CD4-positive, alpha-beta T cell treated with Interleukin-15 for 1 hour (primary cell): ENCODE measurements at places on chromosomes 11 and 22.

- DNase-seq, result no peak
Observed at GRCh38 chr11:69251639-69252489, 42.1 kb upstream of the MYEOV start.

- DNase-seq, result peak; percentile 65
Observed at GRCh38 chr11:47565340-47566148, at the start of gene PTPMT1. Gene PTPMT1, plus strand, starts transcription at chr11:47565599. Its CDS starts 24 bp downstream, at chr11:47565623.

DNA sequence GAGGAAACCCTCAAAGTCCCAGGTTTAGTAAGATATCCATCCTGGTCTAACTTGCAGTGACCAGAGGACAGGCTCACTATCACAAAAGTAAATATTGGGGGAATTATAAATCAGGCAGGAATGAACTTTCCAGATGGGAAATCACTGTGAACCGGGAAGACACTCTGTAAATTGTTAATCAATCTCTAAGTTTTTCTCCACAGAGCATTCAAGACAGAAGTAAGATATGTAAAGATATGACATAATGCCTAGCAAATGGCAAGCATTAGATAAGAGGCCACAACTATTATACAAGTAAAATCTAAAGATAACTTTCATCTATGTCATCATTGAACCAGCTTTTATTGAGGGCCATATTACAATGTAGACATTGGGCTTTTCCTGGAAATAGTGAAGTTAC lies 35.3 kb upstream of the LRRC4C start:
- DNase-seq, result no peak

GRCh38 chr11:57085611-57086010 lies 96.1 kb upstream of the LRRC55 start:
- no peak for DNase-seq

- no peak for DNase-seq
Observed at GRCh38 chr11:46916286-46917108, 1.9 kb downstream of the LRP4 start.

DNA sequence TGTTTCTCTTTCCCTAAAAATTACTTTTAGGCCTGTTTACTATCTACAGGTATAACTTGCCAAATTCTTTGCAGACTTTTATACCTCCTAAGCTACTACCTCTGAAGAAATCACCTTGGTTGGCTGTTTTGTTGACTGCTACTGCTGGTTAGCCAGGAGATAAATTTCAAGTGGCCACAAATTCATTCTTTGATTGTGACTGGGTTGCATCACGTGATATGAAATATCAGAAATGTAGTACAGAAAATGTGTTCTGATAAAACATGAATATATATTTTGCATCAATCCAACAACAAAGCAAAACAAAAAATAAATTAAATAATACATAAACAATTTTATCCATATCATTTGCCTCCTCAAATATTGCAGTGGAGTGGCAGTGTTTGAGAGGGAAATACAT lies 291.1 kb downstream of the CNTN5 start:
- no peak for DNase-seq

DNA sequence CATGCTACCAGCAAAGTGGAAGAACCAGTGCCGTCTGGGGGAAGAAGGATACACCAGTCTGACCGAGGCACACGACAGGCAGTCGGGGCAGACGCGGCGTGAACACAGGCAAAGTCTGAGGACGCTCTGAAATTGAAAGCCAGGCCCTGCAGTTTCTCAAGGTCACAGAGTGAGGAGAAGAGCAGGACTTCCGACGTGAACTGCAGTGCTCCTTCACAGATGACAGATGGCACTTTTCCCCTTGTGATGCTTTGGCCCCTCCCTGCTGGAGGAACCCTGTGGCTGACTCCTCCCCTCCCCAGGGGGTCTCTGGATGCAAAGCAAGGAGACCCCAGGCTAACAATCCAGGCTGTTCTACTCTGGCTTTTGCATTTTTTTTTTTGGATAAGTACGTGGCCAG lies 19.6 kb upstream of the JAM3 start:
- DNase-seq, result no peak

DNA sequence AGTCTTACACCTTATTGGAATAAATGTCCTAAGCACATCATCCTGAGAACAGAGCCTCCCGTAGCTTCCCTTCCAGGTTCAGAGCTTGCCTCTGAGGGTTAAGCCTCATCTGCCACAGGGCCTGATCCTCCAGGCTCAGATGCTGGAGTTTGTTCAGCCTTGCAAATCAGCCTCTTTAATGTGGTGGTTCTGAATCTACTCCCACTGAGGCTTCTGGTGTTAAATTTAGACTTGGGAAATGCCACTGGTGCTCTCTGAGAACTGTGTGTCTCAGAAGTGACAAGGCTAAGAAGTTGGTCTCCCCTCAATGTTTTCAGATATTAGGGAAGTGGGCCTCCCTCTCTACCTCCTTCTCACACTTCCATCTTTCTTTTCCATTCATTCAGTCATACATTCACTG lies 68.7 kb downstream of the CCDC81 start:
- no peak for DNase-seq

DNA sequence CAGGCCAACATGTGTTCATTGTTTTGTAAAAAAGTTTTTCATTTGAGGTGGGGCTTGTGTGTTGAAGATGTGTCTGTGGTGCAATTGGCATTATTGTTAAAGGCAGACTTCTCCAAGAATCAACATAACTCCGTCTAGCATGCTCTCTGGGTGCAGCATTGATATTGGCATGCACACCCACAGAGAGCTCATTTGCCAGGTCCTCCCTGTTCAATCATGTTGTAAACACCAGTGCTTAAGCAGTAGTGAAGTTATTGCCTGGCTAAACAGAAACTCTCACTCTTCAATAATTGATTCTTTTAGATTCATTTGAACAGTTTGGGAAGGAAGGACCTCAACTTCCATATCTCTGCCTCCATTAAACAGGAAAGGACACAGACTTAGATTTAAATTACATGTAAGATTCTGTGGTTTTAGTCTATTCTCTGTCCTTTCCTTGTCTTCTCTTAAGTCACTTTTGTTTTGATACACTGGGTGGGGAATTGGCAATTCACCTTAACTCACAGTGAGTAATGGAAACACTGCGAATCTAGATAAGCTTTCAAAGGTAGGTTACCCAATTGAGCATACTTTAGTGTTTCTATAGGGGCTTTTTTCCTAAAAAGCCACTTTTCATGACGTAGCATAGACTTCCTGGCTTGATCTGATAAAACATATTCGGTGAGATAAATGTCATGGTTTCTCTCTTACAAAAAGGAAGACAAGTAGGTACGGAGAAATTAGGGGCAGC lies 30.8 kb upstream of the EXPH5 start:
- no peak for DNase-seq

- peak; percentile 30 for DNase-seq
Observed at GRCh38 chr11:112977755-112978154, 16.5 kb downstream of the NCAM1 start.

- no peak for DNase-seq
Observed at GRCh38 chr11:118212131-118212725, 12.6 kb downstream of the JAML start.

DNA sequence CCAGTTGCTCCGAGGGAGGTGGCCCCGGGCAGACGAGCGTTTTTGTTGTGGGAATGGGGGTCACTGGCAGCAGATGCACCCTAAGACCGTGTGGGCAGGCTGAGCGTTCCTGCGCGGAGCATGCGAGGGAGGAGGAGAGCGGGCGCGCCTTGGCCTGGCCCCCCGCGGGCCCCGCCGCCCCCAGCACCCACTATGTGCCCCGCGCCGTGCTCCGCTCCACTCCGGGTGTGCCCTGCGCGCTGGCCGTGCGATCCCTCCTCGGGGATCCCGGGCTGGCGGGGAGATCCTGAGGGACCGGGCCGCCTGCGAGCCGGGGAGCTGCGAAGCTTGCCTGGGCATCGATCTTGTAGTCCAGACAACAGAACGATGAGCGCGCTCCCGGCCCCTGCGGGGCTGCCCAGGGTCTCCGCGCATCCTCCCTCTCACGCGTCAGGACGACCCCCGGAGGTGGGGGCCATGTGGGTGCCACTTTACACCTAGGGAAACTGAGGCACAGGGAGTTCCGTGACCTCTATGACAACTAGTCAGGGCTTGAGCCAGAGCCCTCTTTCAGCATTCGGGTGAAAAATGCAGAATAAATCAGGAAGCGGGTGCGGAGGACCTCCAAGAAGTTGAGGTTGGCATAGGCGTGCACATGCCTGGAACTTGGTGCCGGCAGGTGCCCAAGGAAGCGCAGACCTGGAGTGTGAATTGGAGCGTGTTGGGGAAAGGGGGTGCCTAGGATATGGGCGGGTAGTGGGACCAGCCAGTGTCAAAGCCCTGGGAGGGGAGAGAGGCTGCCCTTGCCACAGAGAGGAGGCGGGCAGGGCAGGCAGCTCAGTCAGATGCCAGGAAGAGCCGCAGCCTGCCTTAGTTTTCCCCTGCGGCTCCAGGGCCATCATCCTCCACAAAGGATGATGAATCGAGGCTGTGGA lies 1.3 kb upstream of the KMT5B start:
- no peak for DNase-seq

GRCh38 chr11:48107188-48107704 lies 109.4 kb upstream of the OR4B1 start:
- DNase-seq, result peak; percentile 72

GRCh38 chr11:59849129-59849528 lies 3.8 kb upstream of the CBLIF start:
- DNase-seq, result no peak

GRCh38 chr11:67632982-67633755 lies 3.4 kb upstream of the NUDT8 start:
- no peak for DNase-seq

DNA sequence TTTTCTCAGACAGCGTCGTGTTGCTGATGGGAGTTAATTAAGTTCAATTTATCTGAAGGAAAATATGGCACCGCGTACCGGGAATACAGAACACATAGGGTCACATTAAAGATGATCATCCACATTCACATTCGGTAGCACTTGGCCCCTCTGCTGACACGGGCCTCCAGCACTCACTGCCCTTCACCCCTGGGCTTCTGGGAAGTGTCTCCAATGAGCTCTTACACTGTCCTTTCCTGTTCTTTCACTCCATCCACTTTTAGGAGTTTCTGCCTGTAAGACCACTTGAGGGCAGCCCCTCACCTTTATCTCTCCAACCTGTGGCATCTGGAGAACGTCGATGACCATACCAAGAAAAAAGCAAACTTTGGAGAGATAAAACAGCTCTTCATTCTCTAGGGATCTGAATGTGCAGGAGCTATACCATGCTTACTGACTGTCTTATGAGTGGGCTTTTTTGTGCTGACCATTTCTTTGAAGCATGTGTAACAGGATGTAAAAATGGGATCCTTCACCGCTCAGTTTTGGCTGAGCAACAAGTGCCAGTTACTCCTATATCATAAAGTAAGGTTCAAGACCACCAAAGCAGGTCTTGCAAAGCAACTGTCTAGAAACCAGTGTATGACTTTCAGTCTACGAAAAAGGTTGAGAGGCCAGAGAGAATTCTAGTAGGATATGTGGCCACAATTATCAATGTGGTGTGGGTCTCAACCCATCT lies 1.1 kb upstream of the SERGEF start:
- no peak for DNase-seq

DNA sequence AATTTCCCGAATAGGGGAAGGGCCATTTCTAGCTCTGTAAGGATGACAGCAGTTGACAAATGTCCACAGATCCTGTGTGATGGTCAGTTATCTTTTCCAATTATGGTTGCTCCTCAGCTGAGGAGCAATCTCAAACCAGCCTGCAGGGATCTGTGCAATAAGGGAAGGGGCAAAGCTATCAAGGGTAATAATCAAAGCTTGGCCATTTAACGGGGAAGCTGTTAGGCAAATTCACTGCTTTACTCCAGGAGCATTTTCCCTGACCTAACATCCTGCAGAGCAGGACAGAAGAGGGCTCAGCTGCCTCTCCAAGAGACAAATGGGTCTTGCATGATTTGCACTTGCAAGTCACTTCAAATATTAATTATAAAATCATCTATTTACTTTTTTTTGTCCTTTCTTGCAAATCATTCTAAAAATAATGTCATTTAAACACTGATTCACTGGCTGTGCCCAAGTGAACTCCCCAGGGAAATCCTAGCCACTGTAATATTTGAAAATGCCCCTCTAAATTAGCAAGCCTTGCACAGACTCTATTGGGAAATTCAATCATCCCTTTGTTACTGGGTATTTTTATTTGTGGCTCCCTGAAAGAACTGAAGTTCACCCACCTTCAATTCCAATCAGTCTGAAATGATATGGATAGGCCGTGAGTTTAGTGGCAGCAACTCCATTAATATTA lies 1256.7 kb downstream of the LRRC4C start:
- DNase-seq, result no peak

DNA sequence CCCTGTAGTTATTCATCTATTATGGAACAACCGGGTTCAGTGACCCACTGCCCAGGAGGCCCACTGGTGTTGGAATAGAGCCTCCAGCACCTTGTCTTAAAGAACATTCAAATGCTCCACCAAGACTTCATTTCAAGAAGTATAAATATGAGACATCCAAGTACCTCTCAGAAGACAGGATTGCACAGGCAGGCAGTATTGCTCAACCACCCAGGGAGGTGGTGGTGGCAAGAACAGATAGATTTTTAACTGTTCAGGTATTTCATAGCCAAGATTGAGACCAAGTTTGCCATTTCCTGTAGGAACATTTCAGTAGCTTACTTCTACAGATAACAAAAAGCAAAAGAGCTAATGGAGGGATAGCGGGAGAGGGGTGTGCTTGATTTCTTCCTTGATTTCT lies 78.7 kb downstream of the COMMD9 start:
- DNase-seq, result no peak

GRCh38 chr11:70034740-70035365 lies 43.3 kb upstream of the ANO1 start:
- no peak for DNase-seq

- no peak for DNase-seq
Observed at GRCh38 chr11:8917157-8917825, 6.3 kb downstream of the AKIP1 start.

GRCh38 chr11:122097419-122098001 lies 18.5 kb downstream of the BLID start:
- no peak for DNase-seq

DNA sequence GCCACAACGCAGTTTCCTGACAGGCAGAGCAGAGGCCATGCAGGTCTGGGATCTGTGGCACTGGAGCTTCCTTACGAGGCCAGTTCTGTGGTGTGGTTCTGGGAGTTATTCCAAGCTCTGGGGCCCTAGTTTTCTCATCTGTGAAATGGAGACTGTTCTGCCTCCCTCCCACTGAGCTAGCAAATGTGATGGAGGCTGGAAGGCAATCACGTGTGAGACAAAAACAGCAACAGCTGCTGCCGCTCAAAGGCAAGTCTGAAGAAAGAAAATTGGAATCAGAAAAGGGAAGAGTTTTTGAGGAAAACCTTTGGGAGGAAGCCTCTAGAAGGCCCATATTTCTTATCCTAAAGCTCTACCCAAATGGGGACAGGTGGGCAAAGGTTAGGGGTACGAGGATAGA lies 8.3 kb upstream of the RIC3 start:
- DNase-seq, result no peak

- DNase-seq, result no peak
Observed at GRCh38 chr11:106327134-106327533, 249.7 kb downstream of the AASDHPPT start.
